ENCODE measurements at places on chromosomes 5 and 9.
A peak's percentile ranks its signal among the peaks of the same experiment; 100 is the strongest.

GRCh38 chr5:152246401-152246800 is 158.7 kb downstream of the NMUR2 start:
- no peak for DNase-seq

DNA sequence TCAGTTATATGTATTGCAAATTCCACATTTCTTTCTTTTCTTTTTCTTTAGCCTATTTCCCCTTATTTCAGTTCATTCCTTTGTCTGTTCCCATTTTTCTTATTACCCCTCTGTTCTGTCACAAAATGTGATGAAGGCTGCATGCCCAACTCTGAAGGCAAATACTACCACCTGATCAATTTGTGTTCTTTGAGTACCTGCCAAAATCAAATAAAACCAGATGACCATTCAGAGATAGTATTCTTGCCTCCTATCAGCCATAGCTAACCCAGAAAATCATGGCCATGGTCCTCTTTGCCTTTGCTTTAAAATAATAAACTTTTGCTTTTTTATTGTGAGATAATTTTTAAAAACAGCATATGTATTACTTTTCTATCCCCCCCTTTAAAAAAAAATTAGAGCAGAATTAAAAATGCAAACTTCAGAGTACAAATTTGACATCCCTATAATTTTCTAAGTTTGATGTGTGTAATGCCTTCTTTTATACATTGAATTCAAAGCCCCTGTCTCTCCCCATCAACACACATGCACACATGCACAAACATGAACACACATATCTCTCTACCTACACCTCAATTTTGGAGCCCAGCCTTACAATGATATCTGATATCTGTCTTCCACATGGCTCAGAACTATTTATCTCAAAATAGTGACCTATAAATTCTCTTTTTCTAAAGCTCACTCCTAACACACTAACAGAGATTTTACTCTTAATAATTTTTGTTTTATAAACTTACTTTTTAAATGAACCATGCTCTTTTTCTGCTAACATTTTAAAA is 3.5 kb downstream of the RFESD start:
- no peak for DNase-seq

- no peak for DNase-seq
Observed at GRCh38 chr9:94908583-94909249, 182.2 kb downstream of the AOPEP start.

- no peak for DNase-seq
Observed at GRCh38 chr5:145204743-145205142, 630.4 kb downstream of the PRELID2 start.

DNA sequence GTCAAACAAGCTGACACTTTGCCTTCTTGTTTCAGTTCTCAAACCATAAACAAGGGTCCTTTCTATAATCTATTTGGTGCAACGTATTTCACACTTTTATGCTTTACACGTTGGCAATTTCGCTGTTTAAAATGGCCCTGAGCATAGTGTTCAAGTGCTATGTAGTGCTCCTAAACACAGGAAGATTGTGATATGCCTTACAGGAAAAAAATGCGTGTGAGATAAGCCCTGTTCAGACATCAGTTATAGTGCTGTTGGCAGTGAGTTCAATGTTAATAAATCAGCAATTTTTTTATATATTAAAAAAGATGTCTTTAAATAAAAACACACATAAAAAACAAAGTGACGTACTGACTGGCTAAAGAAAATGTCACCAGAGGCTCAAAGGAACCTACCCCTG is 23.9 kb downstream of the CLINT1 start:
- no peak for DNase-seq

- peak; percentile 28 for DNase-seq
Observed at GRCh38 chr9:19992556-19992955, 203.7 kb upstream of the SLC24A2 start.

DNA sequence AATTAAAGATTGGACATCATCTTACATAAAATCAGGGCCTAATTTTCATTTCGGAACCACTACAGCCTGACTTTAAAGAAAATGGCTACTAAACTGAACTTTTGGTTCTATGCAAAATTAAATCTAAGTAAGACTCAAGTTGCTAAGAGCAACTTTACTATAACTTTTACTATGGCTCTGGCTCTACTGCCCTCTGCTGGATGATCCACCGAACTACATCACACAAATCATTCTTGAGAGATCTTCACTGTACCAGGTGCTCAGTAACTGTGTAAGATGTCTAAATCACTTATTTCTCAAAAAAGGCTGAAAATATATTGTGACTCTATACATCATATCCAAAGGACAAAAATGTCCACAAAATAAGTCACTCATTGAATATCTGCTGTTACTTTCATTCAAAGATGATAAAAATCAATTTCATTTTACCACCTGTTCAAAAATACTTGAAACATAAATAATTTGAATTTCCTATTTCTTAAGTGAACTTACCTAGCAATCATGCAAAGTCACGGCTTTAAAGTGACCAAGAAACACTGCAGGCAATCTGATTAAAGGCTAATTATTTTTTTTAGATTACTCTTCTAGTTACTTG is 13.5 kb downstream of the MOCS2 start:
- peak; percentile 24 for DNase-seq

DNA sequence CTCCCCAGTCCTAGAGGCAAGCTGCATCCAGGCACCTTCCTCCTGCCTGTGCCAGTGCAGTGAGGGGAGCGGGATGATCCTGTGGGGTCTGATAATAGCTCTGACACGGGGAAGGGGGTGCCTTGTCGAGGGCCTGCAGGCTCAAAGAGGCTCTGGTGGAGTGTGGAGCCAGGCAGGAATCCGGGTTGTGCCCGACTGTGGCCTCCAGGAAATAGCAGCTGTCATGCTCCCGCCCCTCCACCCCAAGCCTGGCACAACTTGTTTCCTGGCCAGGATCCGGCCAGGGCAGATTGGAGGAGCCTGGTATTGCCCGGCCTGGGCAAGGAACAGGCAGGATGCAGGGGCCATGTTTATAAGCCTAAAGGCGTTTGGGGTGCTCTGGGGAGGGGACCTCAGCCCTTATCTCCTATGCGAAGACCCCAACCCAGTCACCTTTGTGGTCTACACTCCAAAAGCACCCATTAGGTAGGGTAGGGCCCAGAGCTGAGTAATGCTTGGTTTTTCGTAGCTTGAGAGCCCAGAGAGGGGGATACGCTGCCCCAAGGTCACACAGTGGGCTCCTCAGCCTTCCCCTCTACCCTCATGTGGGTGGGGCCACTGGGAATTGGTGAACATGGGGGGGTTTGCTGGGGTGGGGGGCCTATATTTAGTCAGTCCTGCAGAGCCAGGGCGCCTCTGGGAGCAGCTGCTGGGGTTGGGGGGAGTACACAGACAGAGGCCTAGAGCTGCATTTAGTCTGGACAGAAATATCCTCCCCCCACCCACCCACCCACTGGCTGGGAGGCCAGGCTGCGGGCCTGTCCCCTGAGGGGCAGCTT is 12.2 kb downstream of the CXXC5 start:
- no peak for DNase-seq

GRCh38 chr5:3214838-3215374 is 380.7 kb upstream of the IRX1 start:
- no peak for DNase-seq

GRCh38 chr9:112623198-112623597 is 94.7 kb downstream of the INIP start:
- DNase-seq: no peak

DNA sequence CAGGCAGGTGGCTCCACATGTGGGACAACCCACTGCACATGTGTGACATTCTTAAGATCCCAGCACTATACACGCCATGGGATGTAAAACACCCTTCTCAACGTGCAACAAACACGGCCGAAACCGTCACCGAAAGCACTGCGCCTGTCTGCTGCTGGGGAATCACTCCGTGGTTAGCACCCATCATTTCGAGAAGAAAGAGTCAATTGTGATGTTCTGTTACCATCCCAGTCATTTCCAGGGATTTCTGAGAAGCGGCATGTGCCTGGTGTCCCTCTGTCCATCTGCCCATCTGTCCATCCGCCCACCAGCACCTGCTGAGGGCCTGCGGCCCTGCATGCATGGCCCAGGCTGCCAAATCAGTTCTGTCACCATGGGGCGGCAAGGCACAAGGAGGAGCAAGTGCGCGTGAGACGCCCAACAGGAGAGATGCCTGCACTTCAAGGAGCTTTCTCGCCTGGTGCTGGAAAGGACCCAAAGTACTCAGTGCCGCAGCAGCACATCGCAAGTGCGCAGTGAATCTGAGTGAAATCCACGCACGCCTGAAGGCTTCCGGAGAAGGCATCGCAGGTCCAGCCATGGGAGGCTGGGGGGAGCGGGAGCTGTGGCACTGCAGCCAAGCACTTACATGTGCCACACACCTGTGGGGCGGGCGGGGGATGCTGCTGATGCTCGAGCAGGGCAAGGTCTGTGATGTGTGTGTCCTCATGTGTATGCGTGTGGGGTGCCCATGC is 38.0 kb downstream of the VAV2 start:
- no peak for DNase-seq

- DNase-seq: no peak
Observed at GRCh38 chr5:100609594-100609993, 74.4 kb downstream of the FAM174A start.

GRCh38 chr9:77876091-77876490 is 155.5 kb downstream of the GNAQ start:
- DNase-seq: no peak

DNA sequence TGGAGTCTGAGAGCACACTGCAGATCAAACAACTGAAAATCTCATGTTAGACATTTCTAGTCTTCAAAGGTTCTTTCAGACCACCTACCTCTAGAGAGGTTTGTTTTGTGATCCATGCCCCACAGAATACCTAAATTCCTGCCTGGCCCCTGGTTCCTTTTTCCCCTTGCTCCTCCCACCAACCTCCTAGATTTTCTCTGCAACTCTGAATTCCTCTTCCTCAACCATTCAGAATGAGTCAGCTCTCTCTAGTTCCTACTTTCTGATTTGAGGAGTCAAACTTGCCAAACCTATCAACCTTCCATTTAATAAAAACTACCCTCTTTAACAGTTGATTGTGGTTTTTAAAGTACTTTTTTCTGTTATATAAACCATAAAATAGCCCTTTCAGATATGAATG is 83.2 kb upstream of the ZNF462 start:
- DNase-seq: no peak

- DNase-seq: no peak
Observed at GRCh38 chr9:15180124-15180523, 126.9 kb downstream of the TTC39B start.

DNA sequence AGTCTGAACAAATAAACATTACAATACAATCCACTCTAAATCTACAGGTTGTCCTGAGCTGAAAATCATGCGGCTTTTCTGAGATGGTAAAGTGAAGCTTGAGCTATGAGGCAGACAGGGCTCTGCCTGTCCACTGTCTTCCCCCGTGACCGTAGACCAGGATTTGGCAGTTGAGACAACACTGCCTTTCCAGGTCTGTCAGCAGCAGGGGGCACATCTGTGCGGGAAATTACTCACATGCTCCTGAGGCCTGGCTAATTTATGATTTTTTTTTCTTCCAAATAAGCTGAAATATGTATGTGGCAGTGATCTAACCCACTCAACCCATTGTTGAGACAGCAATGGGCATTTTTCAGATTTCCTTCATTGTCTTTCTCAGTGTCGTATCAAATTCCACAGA is 307.9 kb downstream of the FBXL7 start:
- no peak for DNase-seq

DNA sequence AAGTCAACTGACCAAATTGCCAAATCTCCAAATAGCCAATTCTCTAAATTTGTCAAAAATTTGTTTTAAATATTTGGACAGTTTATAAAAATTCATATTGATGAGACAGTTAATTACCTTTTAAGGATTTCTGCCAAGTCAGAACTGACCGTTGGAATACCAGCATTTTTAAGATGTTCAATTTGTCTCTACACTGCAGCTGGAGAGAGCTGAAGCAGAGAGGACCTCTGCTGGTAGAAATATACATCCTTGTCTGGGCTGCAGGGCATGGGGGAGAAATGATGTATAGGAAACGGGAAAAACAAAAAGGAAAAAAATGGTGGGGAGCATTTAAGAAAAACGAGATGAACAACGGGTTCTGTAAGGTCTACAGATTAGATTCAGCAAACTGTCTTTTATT is 16.8 kb downstream of the NR6A1 start:
- DNase-seq: no peak

GRCh38 chr5:90379652-90380051 is 29.9 kb downstream of the CETN3 start:
- DNase-seq: no peak

GRCh38 chr5:129410488-129410887 is 49.6 kb upstream of the ADAMTS19 start:
- DNase-seq: no peak

DNA sequence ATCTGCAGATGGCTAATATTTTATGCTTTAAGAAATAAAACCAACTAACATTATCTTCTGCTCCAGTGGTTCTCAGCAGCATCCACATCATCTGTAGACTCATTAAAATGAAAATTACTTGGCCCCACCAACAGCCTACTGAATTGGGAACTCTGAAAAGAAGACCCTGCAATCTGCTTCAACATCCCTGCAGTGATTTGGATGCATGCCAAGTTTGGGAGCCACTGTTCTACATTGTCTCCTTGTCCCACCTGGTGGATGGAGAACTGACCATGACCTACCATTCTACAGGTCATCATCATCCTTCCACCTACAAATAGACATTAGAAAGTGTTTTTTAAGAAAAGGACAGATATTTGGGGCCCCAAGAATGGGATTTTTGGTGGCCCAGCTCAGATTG is 71.1 kb downstream of the ACER2 start:
- no peak for DNase-seq

DNA sequence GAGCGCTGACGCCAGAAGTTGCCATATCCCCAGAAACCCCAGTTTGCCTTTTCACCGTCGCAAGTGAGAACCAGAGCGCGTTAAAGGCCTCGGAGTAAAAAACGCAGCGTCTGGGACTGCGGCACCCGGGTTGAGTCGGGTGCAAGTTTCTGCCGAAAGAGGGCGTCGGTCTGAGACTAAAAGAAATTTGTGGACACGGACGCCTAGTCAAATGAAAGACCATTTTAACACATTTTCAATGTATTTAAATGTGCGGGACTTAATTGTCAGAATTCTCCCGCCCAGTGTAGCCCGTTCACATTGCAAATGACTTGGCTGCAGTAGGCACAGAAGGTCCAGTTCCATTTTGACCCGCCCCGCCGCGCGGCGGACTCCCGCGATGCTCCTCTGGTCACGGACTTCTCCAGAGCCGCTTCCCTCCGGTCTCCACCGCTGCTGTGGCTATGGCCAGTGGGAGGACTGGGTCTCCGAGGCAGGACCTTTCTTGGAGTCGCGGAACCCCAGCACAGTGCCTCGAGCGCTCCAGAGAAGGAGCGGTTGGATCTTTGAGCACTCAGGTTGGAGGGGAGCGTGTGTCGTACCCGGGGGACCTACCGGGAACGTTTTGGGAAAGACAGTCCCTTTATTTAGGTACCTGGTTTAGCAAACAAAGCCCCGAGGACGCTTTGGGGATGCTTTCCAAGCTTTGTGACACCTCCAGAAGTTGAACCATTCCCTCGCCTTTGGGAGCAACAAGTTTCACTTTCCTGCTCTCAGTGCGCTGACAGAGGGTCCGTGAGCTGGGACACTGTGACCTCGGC is 1.2 kb upstream of the NPR3 start:
- DNase-seq: peak; percentile 57

DNA sequence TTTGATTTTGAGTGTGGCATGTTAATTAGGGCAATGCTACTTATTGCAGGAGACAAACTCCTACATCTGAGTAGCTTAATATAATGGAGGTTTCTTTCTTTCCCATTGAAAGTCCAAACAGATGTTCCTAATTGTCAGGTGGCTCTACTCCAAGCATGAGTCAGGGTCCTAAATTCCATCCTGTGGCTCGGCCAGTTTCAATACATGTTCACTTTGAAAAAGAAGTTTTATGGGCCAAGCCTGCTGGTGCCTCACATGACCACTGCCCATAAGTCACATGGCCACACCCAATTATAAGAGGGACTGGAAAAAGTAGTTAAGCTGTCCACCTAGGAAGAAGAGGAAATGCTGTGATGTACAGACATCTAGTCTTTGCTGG is 170.4 kb downstream of the ARRDC3 start:
- DNase-seq: peak; percentile 88

- peak; percentile 43 for DNase-seq
Observed at GRCh38 chr9:86282979-86283535, 719 bp upstream of the ISCA1 start.

Measured in AG09319 (cell line).